CD4-positive, alpha-beta T cell treated with Interleukin-12 subunit alpha and Interleukin-12 subunit beta, for 1 hour (primary cell): ENCODE measurements at places on chromosomes 6 and 20.

DNA sequence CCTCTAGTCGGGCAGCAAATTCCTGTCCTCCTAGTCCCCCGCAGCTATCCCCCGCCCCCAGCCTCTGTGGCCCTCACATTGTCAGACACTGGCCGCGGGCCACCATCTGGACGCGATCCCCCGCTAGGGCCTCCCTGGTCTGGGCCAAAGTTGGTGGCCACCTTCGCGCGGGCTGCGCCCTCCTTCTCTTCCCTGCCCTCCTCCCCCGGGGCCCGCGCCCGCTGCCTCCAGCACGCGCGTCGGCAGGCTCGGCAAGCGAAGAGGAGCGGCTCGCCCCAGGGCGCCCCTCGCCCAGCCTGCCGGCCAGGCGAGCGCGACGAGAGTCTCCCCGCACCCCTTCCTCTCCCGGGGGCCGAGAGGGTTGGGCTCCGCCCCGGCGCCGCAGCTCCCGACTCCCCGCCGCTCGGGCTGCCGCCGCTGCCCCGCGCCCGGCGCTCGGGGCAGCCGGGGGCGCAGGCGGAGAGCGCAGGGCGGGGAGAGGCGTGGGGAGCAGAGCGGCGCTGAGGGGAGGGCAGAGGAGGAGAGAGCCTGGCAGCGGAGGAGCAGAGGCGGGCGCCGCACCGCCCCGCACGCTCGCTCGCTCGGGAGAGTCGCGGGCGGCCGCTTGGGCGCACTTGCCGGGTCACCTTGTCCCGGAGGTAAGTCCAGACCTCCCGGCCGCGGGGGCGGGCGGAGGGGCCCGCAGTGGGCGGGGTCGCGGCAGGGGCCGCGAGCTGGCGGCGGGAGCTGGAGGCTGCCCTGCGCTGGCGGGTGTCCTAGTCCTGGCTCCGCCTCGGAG is at the start of gene SYNDIG1:
TSS of gene SYNDIG1 (plus strand) at position 514 of the 778 bp plus-strand sequence. CDS start 73,469 bp downstream, outside the sequence.
- DNase-seq = no peak

GRCh38 chr6:15244620-15245360 is 1.1 kb upstream of the JARID2 start:
- peak; percentile 65 for DNase-seq

GRCh38 chr6:127497410-127497809 is 21.7 kb downstream of the MTCL3 start:
- no peak for DNase-seq

GRCh38 chr20:23035731-23036130 is 619 bp downstream of the SSTR4 start:
- DNase-seq = no peak

- no peak for DNase-seq
Observed at GRCh38 chr20:21936720-21937380, 231.4 kb downstream of the PAX1 start.

DNA sequence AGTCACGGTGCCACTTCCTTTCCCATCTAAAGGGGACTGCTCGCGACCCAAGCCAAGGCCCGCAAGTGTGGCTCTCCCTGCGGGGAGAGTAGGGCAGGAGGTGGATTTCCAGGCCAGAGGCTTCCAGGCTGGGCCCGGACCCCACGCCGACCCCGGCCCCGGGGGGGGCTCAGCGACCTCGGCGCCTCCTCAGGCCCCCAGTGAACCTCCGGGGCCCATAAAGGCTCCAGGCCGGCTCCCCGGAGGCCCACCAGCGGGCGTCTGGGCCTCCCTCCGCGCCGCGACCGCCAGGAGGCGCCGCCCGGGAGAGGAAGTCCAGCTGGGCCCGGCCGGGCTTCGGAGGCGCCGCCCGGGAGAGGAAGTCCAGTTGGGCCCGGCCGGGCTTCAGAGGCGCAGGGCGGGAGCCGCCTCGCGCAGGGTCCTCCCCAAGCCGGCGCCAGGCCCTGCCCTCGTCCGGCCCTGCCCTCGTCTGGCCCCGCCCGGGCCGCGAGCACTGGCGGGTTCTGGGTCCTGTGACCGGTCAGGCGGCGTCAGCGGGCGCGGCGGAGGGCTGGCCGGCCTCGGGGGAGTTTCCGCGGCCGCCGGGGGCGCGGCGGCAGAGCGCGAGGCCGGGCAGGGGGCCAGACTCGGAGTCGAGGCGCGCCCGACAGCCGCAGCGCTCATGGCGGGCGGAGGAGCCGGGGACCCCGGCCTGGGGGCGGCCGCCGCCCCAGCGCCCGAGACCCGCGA is at the start of gene RAB32:
TSS of gene RAB32 (plus strand) at position 623 of the 729 bp plus-strand sequence. CDS start at position 662, 39 bp downstream.
- peak; percentile 36 for DNase-seq

DNA sequence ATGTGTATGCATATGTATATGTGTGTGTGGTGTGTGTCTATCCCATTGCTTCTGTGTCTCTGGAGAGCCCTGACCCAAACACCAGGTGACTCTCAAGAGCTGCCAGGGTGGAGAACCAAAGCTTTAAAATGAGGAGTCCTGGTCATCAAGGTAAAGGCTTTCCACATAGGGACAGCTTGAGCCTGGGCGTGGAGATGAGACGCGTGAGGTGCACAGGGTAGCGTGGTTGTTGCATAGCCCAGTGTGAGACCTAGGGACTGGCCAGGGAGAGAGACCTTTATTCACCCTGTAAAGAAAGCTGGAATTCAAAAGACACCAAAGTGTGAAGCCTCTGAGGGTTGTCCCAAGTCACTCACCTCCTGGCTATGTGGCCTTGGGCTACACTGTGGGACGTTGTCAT is 149.1 kb downstream of the SYCP2 start:
- no peak for DNase-seq

DNA sequence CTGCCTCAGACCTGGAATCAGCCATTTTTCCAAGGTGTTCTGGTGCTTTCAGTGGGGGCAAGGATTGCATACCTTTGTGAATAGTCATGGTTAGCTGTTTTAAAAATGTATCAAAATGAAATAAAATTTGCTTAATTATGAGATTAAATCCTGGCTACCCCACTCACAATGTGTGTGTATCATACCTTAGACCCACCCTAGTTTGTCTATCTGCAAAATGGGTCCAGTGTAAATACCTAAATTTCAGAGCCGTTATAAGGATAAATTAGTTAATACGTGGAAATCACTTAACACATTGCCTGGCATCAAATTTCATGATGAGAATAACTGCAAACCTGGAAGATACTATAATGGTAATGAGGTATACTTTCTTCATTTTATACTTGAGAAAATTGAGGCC is 3.0 kb upstream of the ZNF311 start:
- DNase-seq = no peak

DNA sequence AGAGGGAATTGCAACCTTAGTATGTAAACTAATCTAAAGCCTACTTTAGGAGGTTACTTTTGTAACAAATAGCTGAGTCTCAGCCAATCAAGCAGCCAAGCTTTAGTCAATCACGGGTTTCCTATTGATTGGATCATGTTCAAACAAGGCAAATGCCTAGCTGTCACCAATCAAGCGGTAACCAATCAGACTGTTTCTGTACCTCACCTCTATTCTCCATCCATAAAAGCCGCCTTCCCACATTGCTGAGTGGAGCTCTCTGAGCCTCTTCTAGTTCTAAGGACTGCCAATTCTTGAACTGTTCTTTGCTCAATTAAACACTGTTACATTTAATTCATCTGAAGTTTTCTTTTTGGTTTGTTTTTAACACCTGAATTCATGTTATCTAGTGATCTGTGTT is 148.4 kb upstream of the BMP5 start:
- DNase-seq = no peak

GRCh38 chr6:41040101-41040939 is 1.3 kb upstream of the UNC5CL start:
- no peak for DNase-seq

DNA sequence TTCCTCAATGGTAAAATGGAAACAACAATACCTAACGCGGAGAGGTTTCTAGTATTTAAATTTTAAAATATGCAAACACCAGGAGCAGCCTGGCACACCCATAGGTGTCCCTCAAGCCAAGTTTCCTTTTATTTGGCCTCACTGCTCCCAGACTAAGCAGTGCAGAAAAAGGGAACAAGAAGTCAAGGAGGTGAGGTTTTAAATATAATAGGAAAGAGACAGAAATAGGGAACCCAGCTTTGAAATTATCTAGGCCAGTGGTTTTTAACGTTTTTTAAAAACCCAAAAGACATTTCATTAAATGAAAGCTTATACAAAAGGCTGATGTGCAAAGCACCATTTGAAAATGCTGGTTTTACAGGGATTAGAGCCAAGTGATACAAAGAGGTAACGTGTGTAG is 109.6 kb downstream of the SLC22A3 start:
- no peak for DNase-seq

GRCh38 chr20:41818991-41819390 is 200.8 kb upstream of the CHD6 start:
- no peak for DNase-seq
